Esophagus mucosa (tissue), 1 donor: ENCODE measurements at places on chromosomes 11 and 22.

DNA sequence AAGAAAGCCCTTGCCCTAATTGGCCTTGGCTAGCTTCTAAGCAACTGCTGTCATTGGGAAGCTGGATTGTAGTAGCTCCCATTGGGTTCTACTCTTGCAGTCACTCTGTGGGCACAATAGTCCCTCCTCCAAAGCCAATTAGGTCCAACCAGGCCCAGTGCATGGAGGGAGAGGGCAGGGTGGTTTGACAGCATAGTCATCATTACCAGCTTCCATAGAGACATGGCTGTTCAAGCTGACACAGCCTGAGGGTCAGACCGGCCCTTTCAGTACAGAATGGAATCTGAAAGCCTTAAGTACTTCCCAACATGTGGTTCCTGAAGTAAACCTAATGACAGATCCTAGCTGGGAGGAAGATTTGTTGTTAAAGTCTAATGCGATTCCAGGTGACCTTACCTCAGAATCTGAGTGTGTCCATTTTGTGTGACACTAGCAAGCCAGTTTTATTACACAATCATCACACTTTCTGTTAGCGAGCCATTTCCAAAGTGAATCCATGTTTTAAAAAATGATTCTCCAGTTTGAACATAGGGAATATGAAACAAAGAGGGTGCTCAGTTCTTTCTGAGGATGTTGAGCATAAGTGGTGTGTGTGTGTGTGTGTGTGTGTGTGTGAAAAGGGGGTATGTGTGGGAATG lies 6.9 kb downstream of the PLET1 start:
- ATAC-seq: no peak

GRCh38 chr11:23100726-23101125 lies 240.5 kb upstream of the CCDC179 start:
- no peak for ATAC-seq

DNA sequence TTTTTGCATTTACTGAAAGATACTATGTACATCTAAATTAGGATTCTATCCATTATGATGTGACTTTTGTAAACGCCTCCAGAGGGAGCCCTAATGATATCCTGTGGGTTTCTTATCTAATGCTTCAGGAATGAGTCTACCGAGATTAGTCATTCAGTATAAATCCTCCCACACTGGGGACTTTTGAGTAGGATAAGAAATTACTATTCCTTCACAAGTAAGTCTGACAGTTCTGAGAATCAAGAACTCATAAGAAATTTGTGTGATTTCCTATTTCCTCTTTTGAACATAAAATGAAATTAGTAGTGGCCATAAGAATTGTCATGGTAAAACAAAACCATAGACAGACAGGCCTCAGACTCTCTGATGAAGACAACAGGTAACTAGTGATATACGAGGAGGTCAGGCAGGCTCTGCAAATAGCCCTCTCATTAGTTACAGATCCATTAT lies 10.0 kb upstream of the OR5M1 start:
- ATAC-seq: peak; percentile 53

- ATAC-seq: peak; percentile 67
Measured at GRCh38 chr11:12838463-12839123, 164.4 kb downstream of the TEAD1 start.
